ENCODE measurements at places on chromosomes 3 and 15.
A peak's percentile ranks its signal among the peaks of the same experiment; 100 is the strongest.

GRCh38 chr15:56205061-56205876, 38.4 kb downstream of the RFX7 start:
- no peak for DNase-seq

- no peak for DNase-seq
These were observed 18.4 kb downstream of the CTXND1 start for GRCh38 chr15:80233581-80233980.

DNA sequence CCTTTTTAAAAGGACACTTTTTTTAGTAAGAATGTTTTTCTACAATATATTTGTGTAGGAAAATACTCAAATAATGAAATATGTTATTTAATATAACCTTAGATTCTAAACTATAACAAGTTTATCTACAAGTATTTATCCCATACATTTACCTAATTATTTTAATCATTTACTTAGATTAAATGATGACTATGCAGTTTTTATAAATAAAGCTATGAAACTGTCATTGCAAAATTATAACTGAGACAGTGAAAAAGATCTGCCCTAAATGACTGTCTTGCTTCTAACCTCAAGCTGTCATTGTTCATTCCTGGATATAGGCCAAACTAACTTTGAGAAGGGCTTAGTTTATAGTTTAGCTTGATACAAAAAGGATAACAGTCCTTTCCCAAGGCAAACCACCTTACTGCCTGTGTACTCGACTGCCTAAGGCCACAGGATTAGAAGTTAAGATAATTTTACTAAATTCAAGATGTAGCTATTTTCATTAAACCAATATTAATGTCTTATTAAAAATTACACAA, 84.1 kb downstream of the GLDN start:
- no peak for DNase-seq

GRCh38 chr3:134282659-134283047, 32.0 kb upstream of the RYK start:
- no peak for DNase-seq

DNA sequence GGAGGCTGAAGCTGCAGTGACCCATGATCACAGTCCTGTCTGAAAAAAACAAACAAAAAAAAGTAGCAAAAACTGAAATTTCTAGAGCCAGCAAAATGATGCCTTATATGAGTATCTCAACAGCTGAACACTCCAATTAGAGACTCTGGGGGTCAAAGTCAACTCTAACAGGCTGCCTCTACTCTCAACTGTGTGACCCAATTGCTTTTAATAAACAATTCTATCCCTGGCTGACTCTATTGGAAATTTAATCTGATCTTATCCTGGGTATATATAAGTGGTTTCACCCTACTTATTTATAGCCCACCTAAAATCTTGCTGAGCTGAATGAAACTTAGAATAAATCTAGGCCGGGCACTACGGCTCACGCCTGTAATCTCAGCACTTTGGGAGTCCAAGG, 29.0 kb downstream of the SMARCC1 start:
- no peak for DNase-seq

DNA sequence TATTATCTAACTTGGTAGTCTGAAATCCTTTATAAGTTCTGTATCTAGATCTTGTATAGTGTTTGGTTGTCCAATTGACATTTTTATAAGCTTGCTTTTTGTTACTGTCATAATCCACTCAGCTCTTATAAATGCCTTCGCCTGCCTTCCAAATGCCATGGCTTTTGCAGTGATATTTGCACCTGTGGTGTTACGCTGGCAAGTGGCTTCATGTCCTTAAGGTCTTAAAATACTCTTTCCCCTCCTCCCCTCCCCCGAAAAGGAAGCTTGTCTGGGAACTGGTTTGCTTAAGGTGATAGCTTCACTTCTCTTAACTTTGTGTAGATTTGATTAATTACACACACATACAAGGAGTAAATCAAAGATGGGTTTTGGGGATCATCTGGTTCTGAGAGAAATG, 62.0 kb downstream of the ABHD2 start:
- no peak for DNase-seq

- peak; percentile 59 for DNase-seq
These were observed 556 bp downstream of the ANKRD63 start for GRCh38 chr15:40282147-40282868.

DNA sequence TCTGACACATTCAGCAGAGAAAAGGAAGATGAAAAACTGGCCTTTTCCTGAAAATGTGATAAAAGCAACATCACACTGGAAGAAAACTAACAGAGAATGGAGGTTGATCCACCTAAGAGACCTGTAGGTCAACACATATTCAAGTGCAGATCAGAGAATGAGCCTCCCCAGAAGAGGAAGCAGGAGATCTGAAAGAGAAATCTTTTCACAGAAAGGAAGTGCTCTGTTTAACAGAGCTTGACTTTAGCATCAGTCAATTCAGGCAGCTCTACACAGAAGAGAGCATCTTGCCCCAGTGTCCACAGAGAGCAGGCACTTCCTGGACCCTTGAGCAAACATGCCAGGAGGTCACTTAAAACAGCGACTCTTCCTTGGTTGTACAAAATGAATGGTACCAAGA, 655.4 kb upstream of the GBE1 start:
- DNase-seq = no peak

DNA sequence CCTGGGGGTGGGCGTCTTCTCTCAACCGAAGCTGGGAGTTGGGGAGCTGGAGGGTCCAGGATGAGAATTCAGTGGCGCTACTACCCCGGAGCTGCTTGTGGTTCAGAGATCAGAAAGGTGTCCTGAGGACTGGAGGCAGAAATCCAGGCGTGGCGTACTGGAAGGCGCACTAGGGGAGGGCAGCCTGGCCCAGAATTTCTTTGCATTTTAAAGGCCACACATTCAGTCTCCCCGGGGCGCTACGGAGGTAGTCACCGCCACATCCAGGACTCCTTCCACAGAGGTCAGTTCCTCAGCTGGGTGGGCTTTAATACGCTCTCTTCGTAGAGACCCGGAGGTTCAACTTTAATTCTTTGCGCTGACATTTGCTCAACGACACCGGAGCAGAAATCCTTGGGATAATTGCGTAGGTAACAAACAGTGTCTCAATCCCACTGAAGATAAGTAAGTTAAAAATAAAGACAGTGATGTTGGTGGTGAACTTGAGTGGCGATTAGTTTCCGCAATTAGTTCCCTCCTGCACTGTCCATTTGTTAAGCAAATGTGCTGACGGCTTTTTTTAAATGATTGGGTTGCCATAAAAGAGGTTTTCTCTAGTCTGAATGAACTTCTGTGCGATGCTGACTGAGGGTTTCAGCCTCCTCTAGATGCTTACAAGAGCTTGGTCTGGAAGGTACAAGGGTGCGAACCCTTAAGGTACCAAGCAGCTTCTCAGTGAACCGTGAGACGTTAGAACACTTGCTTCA, 535 bp downstream of the MCTP2 start:
- no peak for DNase-seq

- DNase-seq = no peak
These were observed 34.9 kb upstream of the SLC9A9 start for GRCh38 chr3:143883151-143883550.

Data from Calu3 (cell line).